ENCODE measurements at places on chromosomes 13 and 19. TPM values are rescaled to one million over a fixed set of nuclear protein-coding genes. Genes with fewer than 3 reads are reported as not detected.

The F2RL3 gene
- total RNA-seq, result 3.2 TPM

GRCh38 chr13:54078271-54078870 is 1049.8 kb downstream of the OLFM4 start:
- H3K4me1 ChIP-seq, result no peaks in the 10 kb centered on the region
- DNase-seq, result no peak
- no peaks in the 10 kb centered on the region for H3K27me3 ChIP-seq

The ELF1 gene
- 95.1 TPM for total RNA-seq

- peak overlapping the region; percentile 68 for H3K4me3 ChIP-seq
- H3K4me1 ChIP-seq, result no peaks in the 10 kb centered on the region
- no peaks in the 10 kb centered on the region for H3K36me3 ChIP-seq
- DNase-seq, result no peak
- no peak overlapping the region for H3K27ac ChIP-seq
These were observed 1.2 kb downstream of the NR2C2AP start for GRCh38 chr19:19201697-19202630.

The BCKDHA gene
- total RNA-seq, result 30.9 TPM

The CILP2 gene
- 0.41 TPM for total RNA-seq

The C19orf67 gene
- not detected for total RNA-seq

The URAD gene
- not detected for total RNA-seq

GRCh38 chr13:44932850-44933251 is 56.4 kb downstream of the NUFIP1 start:
- no peaks in the 10 kb centered on the region for H3K27me3 ChIP-seq
- no peak overlapping the region for H3K4me3 ChIP-seq
- H3K4me1 ChIP-seq, result no peaks in the 10 kb centered on the region
- DNase-seq, result no peak
- H3K36me3 ChIP-seq, result no peaks in the 10 kb centered on the region

GRCh38 chr19:58563034-58563573 is 4.7 kb upstream of the UBE2M start:
- no peaks in the 10 kb centered on the region for H3K27me3 ChIP-seq
- no peaks in the 10 kb centered on the region for H3K36me3 ChIP-seq
- peaks cover 12% of the 10 kb centered on the region for H3K4me1 ChIP-seq
- peak overlapping the region; percentile 29 for H3K4me3 ChIP-seq
- H3K27ac ChIP-seq, result no peak overlapping the region
- DNase-seq, result peak; percentile 68

DNA sequence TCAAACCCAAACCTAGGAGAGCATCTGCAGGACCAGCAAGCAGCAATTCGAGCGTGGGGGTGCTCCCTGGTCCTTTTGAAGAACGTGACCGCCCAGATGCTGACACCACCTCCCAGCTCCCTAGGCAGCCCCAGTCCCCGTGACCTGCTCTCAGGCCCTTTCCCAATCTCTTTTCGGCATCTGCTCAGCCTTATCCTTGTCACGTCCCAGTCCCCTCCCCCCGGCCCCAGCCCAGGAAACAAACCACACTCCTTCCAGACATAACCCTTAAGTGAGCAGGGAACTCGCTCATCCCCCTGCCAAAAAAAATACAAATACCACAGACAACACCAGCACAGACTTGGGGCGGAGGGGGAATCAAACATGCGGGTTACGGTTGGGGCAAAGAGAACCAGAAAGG is 3.3 kb downstream of the MLLT1 start:
- no peaks in the 10 kb centered on the region for H3K27me3 ChIP-seq
- H3K4me3 ChIP-seq, result peak overlapping the region; percentile 5
- DNase-seq, result no peak

The CLIP3 gene
- total RNA-seq, result 10.3 TPM

The FAAP24 gene
- 2.0 TPM for total RNA-seq

DNA sequence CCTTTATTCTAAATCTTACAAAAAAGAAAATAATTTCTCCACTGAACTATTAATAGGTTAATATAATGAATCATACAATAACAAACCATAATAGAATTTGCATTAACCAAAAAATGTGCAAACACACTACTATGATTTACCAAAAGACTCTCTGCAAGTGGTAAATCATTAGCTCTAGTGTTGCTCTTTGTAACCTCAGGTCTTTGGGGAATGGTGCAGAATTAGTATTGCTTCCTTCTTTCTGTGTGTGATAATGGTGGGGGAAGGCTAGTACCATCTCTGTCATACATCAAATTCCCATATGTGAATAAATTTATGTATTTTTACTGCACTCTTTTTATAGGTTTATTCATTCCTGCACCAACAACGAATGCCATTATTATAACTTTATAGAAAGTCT is 105.1 kb downstream of the COG6 start:
- no peak overlapping the region for H3K4me3 ChIP-seq
- H3K27me3 ChIP-seq, result no peaks in the 10 kb centered on the region
- H3K4me1 ChIP-seq, result no peaks in the 10 kb centered on the region
- no peak overlapping the region for H3K27ac ChIP-seq
- no peak for DNase-seq

- H3K4me3 ChIP-seq, result no peak overlapping the region
- no peak for DNase-seq
- no peaks in the 10 kb centered on the region for H3K4me1 ChIP-seq
- H3K27me3 ChIP-seq, result no peaks in the 10 kb centered on the region
- no peaks in the 10 kb centered on the region for H3K36me3 ChIP-seq
These were observed 19.0 kb downstream of the C2CD4C start for GRCh38 chr19:389935-390289.

DNA sequence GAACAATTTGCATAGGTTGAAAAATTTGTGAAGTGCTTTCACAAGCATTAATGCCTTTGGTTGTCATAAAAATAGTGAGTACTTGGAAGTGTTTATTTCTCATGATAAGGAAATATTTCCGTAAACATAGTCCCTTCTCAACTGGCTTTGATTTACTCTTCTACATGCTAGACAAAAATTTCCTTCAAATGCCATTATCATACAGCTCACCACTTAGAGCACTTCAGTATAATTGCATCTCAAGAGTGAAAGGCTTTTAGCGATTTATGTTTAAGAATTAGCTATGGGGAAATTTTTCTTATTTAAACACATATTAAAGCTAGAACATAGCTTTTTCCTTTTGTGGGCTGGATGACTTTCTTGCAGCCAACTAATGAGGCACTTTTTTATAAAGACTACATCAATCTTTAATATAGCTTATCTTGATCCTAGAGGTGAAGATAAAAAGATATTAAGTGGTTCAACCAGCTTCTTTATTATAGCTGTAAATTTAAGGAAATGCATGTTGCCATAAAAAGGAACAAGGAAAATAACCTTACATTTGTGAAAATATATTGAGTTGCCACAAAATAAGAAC is 656.8 kb downstream of the SLITRK6 start:
- H3K4me3 ChIP-seq, result no peak overlapping the region
- H3K36me3 ChIP-seq, result no peaks in the 10 kb centered on the region
- peak; percentile 9 for DNase-seq
- no peak overlapping the region for H3K27ac ChIP-seq
- no peaks in the 10 kb centered on the region for H3K4me1 ChIP-seq
